ENCODE measurements at places on chromosomes 11 and 22.

DNA sequence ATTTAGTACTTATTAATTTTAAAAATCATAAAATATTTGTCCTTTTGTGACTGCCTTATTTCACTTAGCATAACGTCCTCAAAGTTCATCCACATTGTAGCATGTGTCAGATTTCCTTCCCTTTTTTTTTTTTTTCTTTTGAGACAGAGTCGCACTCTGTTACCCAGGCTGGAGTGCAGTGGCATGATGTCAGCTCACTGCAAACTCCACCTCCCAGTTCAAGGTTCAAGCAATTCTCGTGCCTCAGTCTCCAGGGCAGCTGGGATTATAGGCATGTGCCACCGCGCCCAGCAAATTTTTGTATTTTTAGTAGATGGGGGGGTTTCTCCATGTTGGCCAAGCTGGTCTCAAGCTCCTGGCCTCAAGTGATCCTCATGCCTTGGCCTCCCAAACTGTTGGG lies 10.6 kb downstream of the RAB6A start:
- no peak for DNase-seq

- DNase-seq, result no peak
Observed at GRCh38 chr22:44179196-44179988, 1.3 kb upstream of the PARVG start.

DNA sequence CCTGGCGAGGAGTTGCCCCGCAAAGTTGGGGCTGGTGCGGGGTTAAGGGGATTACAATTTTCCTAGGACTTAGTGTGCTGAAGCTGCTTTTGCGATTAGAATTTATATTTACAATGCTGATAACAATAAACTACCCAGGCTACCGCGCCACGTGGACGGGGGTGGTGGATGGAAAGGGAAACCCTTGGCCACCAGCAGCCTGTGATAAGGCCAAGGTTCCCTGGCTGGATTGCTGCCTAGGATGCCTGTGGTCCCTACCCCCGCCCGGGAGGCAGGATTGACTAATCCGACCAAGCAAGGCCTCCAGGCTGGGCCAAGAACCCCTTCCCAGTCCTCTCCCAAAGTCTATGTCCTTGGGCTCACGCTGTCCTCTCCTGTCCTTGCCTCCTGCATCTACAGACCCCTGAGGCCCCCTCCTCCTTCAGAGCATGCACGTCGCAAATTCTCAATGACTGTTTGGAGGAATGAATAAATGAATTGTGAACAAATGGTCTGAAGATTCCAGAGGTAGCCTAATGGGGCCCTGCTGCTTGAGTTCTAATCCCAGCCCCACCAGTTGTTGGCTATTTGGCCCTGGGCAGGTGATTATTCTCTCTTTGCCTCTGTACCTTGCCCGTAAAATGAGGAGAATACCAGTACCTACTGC lies 7.6 kb upstream of the CHKA start:
- peak; percentile 85 for DNase-seq

DNA sequence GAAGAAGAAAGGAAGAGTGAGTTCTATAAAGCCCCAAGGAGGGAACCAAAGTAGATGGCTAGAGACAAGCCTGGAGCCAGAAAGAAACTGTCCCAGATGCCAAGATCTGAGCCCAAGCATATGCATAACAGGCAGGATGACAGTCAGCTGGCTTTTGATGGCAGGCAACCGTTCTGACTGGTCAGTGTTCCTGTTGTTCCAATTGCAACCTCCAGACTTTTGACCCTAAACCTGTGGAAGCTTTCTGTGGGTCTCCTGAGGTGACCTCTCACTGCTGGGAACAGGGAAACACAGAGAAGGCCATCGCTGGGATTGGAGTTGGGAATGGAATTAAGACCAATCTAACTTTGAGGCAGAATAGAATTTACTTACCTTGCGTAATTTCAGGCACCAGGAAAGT lies 21.6 kb upstream of the NNMT start:
- DNase-seq, result no peak

DNA sequence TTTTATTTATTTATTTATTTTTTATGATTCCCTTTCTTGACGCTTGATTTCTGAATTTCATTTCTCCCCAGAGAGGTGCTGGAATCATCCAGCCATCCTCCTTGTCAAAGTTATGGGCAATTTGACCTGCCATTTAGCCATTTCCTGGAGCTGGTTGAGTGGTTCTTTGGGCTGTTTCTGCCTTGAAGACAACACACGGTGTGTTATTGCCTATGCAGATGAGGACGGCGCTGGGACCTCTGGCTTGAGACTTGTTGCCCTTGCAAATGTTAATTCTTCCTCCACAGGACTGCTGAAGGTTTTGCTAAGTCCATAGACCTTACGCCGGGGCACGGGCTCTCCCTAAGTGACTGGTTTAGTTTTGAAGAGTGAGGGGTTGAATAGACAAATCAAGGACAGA lies 147.9 kb upstream of the PLET1 start:
- DNase-seq, result no peak

GRCh38 chr11:93072229-93072914 lies 102.9 kb downstream of the MTNR1B start:
- no peak for DNase-seq

- no peak for DNase-seq
Observed at GRCh38 chr11:64297699-64298358, 2.3 kb upstream of the CATSPERZ start.

DNA sequence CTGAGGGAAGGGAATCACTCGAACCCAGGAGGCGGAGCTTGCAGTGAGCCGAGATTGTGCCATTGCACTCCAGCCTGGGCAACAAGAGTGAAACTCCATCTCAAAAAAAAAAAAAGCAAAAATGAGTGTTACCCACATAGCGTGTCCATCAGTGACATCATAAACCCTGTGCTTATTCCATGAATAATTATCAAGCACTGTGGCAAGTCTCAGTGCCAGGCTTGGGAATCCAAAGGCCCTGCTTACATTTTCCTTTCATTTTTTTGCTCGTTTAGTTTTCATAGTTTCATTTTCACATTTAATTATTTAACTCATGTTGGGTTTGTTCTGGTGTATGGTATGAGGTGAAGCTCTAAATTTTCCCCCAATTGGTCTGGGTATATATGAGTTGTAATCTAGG lies 46.5 kb downstream of the NEU3 start:
- no peak for DNase-seq

DNA sequence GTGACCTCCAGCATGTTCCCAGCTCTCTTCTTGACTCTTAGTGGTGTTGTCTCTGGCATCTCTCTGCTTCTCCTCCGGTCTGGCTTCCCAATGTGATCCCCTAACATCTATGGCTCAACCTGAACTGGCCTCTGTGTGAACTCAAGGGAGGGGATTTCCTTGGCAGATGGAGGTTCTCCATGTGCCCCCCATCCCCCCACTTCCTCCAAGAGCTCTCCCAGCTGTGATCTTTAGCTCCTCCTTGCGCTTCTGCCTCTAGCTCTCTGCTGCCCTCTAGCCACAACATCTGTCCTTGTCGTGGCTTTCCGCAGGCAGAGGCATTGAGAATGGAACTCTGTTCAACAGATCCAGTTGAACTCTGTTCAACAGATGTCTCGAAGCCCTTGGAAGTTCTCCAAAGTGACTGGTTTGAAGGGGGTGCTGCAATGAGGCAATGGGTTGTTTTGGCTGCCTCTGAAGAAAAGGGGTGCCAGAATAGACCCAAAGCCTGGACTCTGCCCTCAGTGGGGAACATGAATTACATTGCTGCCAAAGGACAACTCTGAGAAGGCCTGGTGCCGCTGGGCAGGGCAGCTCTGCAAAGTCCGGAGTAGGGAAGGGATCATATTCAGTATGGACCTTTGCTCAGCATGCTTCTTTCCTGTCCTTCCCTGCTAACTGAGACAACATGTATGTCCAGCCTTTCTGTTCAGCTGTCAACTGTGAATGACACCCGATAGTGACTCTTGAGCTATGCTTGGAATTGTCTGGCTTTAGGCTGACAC lies 61.9 kb downstream of the ADM start:
- peak; percentile 80 for DNase-seq

DNA sequence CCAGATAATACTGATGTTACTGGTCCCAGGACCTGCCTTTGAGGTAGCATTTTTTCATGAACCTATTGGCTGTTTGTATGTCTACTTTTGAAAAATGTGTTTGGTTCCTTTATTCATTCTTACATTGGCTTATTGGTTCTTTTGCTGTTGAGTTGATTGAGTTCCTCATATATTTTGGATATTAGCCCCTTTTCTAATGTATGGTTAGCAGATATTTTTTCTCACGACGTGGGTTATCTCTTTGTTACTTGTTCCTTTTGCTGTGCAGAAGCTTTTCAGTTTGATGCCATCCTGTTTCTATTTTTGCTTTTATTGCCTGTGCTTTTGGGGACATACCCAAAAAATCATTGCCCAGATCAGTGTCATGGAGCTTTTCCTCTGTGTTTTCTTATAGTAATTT lies 9.8 kb upstream of the ZNF74 start:
- DNase-seq, result no peak

DNA sequence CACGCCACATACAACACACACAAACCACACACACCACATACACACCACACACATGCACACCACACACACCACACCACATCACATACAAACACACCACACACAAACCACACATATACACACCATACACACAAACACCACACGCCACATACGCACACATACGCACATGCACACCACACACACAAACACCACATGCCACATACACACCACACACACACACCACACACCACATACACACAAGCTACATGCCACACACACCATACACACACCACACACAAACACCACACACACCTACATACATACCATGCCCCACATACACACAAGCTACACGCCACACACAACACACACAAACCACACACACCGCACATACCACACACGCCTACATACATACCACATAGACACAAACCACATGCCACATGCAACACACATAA lies 15.7 kb upstream of the TH start:
- DNase-seq, result no peak

DNA sequence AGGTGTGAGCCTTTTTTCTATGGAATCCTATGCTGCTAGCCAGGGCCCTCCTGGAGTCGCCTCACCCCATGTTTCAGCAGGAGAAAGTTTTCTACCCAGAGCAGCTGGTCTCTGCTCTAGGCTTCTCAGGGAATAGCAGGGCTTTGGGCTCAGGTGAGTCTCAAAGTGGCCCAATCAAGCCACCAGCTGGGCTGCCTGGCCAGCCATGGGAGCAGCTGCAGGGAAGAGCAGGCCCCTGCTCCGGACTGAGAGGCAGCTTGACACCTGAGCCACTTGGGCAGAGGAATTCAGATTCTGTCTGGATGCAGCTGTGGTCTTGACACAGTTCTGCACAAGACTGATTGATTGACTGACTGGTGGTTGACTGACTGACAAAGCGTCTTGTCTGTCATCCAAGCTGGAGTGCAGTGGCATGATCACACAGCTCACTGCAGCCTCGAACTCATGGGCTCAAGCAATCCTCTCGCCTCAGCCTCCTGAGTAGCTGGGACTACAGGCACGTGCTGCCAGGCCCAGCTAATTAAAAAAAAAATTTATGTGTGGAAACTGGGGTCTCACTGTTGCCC lies 57.5 kb upstream of the ARFGAP3 start:
- no peak for DNase-seq

DNA sequence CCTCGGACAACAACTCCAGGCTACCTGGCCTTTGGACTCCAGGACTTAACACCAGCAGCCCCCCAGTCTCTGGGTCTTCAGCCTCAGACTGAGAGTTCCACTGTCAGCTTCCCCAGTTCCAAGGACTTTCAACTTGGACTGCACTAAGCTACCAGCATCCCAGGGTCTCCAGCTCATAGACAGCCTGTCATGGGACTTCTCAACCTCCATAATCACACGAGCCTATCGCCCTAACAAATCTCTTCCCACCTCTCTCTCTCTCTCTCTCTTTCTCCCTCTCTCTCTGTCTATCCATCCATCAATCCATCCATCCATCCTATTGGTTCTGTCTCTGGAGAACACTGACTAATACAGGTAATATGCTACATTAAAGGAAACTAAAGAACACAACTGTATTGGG lies 10.7 kb downstream of the RAB30 start:
- no peak for DNase-seq

GRCh38 chr11:118870396-118871343 lies 13.0 kb upstream of the CXCR5 start:
- peak; percentile 83 for DNase-seq

GRCh38 chr11:1748636-1749394 lies 1.6 kb downstream of the IFITM10 start:
- DNase-seq, result peak; percentile 81

GRCh38 chr11:19258641-19259230 lies 18.0 kb upstream of the E2F8 start:
- DNase-seq, result no peak

DNA sequence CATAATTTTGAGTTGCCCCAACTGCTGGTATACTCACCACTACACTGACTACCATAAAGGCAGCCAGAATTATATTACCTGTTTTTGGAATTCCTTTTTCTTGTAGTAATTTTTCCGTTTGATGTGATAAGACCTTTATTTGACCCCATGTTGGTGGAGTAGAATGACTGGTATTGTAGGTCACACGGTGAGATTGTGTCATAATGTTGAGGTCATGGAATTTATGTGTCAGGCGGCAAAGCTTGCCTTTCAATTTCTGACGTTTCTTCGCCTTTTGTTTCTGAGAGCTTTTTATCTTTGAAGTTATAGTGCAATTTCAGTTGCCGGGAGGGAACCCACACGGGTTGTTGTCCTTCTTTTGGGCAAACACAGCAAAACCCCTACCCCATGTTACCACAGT lies 13.0 kb downstream of the OR52K1 start:
- DNase-seq, result no peak

DNA sequence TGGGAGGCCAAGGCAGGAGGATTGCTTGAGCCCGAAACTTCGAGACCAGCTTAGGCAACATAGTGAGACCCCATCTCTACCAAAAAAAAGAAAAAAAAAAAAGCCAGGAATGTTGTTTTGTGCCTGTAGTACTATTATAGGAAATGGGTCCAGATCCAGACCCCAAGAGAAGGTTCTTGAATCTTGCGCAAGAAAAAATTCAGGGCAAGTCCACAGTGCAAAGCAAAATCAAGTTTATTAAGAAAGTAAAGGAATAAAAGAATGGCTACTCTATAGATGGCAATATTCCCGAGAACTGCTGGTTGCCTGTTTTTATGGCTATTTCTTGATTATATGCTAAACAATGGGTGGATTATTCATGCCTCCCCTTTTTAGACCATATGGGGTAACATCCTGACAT lies 51.2 kb upstream of the RDX start:
- no peak for DNase-seq

GRCh38 chr22:37971475-37972434 lies 12.6 kb downstream of the SOX10 start:
- no peak for DNase-seq
